ENCODE measurements at places on chromosomes 5 and 9.
A peak's percentile ranks its signal among the peaks of the same experiment; 100 is the strongest.

GRCh38 chr5:89851911-89852310, 557.6 kb downstream of the CETN3 start:
- no peak for DNase-seq

DNA sequence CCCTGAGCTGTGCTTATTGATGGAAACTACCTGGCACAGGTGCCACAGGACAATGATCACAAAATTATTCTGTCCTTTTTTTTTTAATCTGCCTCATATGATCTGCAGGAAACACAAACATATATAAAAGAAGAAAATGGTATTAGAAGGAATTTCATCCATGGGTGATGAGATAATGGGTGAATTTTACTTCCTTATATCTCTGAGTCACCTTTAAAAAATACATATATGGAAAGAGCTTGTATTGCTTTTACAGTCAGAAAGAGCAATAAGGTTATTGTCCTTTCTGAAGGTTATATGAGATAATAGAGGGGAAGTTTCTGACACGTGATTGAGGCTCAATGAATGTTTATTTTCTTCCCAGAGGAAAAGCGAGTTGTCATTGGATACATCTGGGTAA, 31.6 kb downstream of the NEURL1B start:
- no peak for DNase-seq

DNA sequence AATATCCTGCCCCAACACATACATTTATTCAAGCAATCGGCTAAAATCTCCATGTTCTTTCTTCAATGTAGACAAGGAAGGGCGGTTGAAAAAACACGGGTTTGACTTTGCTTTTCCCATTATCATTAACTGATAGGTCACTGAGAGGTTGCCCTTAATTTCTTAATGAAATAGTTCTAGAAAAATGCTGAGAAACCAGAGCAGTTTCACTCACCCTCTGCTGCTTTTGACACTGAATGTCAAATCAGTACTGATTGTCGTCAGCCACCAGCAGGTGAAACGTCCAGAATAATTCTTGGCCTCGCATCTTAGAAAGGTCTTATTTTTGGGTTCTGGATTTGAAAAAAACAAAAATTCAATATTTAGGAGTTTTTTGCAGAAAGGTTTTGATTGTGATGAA, 8.1 kb downstream of the IL12B start:
- no peak for DNase-seq

- DNase-seq: no peak
Measured at GRCh38 chr9:107721705-107722245, 232.2 kb upstream of the KLF4 start.

- DNase-seq: no peak
Measured at GRCh38 chr5:6365142-6365976, 13.0 kb downstream of the MED10 start.

DNA sequence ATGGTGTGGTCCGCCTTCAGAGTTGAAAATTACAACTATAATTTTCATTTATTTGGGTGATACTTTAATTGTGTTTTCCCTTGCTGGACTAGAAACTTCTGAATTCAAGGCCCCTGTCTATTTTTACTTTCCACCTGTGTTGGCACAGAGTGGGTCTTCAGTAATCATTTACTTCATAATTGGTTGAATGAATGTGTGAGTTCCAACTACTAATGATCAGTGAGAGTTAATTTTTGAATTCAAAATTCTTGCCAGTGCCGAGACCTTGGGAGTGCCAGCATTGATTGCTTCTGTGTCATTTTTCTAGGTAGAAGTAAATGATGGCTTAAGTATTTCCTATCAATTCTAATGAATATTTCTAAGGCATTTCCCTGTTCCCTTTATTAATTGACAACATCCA, 61.4 kb downstream of the PARP8 start:
- DNase-seq: no peak

DNA sequence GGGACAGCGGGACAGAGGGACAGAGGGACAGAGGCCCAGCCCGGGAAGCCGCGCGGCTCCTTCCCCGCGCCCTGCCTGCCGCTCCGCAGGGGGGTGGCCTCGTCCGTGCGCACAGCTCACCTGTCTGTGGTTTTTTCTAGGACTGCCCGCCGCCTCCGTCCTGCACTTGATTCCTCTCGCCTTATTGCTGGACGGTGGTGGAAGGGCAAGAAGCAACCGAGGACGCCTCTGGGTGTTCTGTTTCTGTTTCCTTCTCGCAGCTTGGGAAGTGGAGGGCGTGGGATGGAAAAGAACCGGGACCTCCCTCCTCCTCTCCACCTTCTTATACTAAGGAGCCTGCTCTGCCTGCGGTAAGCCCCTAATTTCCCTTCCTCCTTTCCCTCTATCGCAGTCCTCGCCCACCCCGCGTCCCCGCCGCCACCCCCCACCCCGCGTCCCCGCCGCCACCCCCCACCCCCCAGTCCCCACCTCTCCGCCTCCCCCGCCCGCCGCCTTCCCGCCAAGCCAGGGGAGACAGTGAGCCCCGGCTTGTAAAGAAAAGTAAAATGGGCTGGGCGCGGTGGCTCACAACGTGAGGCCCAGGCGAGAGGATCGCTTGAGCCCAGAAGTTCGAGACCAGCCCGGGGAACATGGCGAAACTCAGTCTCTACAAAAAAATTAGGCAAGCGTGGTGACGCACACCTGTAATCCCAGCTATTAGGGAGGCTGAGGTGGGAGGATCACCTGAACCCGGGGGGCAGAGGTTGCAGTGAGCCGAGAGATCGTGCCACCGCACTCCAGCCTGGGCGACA, 9.6 kb upstream of the FLT4 start:
- DNase-seq: no peak

DNA sequence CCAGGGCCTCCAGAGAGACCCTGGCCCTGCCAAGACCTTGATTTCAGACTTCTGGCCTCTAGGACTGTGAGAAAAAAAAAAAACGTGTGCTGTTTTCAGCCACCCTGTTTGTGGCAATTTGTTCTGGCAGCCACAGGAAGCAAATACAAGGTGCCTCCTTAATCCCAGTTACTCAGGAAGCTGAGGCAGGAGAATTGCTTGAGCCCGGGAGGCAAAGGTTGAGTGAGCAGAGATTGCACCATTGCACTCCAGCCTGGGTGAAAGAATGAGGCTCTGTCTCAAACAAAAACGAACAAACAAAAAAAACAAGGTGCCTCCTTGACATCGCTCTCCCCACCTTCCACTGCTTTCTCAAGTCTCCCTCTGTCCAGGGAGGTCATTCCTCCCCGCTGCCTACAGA, 98.0 kb downstream of the GABBR2 start:
- no peak for DNase-seq

DNA sequence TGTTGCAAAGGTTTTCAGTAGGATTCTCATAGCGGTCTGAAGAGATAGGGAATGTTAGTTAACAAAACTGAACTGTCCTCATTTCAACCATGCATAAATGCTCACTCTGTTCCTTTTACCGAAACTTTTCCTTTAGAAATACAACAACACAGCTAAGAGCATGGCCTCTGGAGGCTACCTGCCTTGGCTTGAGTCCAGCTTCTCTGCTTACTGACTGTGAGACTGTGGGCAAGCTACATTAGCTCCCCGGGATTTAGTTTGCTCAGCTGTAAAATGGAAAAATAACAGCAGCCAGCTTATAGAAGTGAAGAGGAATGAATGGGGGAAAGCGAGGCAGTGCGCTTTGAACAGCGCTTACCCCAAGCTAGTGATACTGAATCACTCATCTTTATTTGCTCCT, 507.9 kb upstream of the DAP start:
- no peak for DNase-seq

DNA sequence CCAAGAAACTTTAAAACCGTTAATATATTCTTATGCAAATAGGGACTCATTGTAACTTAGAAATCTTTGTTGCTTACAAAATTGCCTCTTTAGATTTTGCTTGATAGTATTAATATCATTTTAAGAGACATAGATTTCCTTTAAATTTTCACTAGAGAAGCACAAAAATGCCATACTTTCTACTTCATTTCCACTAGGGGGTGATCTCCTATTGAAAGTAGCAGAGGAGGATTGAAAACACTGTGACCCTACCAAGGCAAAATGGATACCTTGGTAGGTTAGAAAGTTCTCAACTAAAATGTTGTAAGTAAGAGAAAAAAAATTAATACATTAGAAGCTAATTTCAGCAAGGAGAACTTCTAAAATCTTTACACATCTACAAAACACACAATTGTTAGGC, 204.9 kb downstream of the CHSY3 start:
- no peak for DNase-seq

GRCh38 chr5:38468978-38469706, 87.3 kb downstream of the LIFR start:
- DNase-seq: peak; percentile 69

- no peak for DNase-seq
Measured at GRCh38 chr9:79259858-79260257, 311.9 kb upstream of the TLE4 start.

GRCh38 chr5:111434800-111435199, 77.5 kb downstream of the STARD4 start:
- no peak for DNase-seq

All from Ammon's horn (tissue), 1 donor.